ENCODE measurements at places on chromosomes 3 and 15. TPM values are rescaled to one million over a fixed set of nuclear protein-coding genes. Genes with fewer than 3 reads are reported as not detected.

GRCh38 chr3:9514956-9515355, 38.7 kb downstream of the LHFPL4 start:
- no peaks in the 10 kb centered on the region for H3K36me3 ChIP-seq
- DNase-seq = no peak
- no peak overlapping the region for H3K27ac ChIP-seq
- no peaks in the 10 kb centered on the region for H3K27me3 ChIP-seq

Gene LRRC31
- not detected for total RNA-seq

Gene SAMD7
- total RNA-seq = not detected

- H3K4me3 ChIP-seq = no peak overlapping the region
- H3K27ac ChIP-seq = no peak overlapping the region
- no peak for DNase-seq
- H3K27me3 ChIP-seq = no peaks in the 10 kb centered on the region
- no peaks in the 10 kb centered on the region for H3K36me3 ChIP-seq
These were observed 79.1 kb upstream of the TUSC7 start for GRCh38 chr3:116630494-116630893.

- H3K27me3 ChIP-seq = no peaks in the 10 kb centered on the region
- no peaks in the 10 kb centered on the region for H3K4me1 ChIP-seq
- no peak overlapping the region for H3K4me3 ChIP-seq
- H3K27ac ChIP-seq = no peak overlapping the region
- DNase-seq = no peak
These were observed 12.2 kb downstream of the CLN6 start for GRCh38 chr15:68217341-68217740.

- H3K36me3 ChIP-seq = no peaks in the 10 kb centered on the region
- no peaks in the 10 kb centered on the region for H3K4me1 ChIP-seq
- no peaks in the 10 kb centered on the region for H3K27me3 ChIP-seq
- H3K27ac ChIP-seq = no peak overlapping the region
These were observed 24.3 kb downstream of the CSPG5 start for GRCh38 chr3:47554335-47554734.

GRCh38 chr15:88664151-88664778, 25.4 kb downstream of the ISG20 start:
- H3K4me3 ChIP-seq = no peak overlapping the region
- H3K36me3 ChIP-seq = no peaks in the 10 kb centered on the region
- H3K27me3 ChIP-seq = no peaks in the 10 kb centered on the region
- no peak overlapping the region for H3K27ac ChIP-seq

Gene AKAP13
- 93.0 TPM for total RNA-seq

Gene EPHA3
- total RNA-seq = 5.0 TPM

GRCh38 chr3:1967525-1967924, 131.1 kb upstream of the CNTN4 start:
- DNase-seq = no peak
- H3K36me3 ChIP-seq = no peaks in the 10 kb centered on the region
- no peak overlapping the region for H3K27ac ChIP-seq
- no peaks in the 10 kb centered on the region for H3K27me3 ChIP-seq

DNA sequence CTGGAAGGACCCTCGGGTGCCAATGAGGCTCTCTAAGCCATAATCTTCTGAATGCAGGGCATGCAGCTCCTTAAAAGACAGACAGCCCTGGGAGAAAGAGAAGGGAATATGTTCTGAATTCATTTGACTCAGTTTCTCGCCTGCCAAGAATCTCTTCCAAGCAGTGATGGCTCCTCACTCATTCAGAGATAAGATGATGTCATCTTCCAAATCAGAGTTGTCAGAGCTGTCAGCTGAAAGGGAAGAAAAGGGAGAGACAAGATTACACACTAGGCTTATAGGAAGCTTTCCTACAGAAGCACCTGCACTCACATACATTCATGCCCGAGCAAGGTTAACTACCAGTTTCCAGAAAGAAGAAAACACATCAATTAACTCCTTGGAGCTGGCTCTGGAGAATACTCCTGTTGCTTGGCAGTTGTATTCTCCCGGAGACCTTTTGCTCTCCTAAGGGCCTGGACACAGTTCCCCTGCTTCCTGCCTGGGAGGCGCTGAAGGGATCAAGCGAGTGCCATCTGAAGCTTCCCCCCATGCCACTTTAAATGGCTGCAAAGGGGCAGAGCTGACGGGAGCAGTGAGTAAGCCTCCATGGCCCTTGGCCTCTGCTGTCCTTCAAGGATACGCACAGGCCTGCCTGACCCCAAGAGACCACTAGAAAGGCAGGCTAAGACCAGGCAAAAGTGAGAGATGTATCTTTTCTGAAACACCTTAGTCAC, 7.7 kb downstream of the RBM15B start:
- H3K4me1 ChIP-seq = peaks cover 9% of the 10 kb centered on the region
- no peaks in the 10 kb centered on the region for H3K27me3 ChIP-seq
- H3K4me3 ChIP-seq = no peak overlapping the region

DNA sequence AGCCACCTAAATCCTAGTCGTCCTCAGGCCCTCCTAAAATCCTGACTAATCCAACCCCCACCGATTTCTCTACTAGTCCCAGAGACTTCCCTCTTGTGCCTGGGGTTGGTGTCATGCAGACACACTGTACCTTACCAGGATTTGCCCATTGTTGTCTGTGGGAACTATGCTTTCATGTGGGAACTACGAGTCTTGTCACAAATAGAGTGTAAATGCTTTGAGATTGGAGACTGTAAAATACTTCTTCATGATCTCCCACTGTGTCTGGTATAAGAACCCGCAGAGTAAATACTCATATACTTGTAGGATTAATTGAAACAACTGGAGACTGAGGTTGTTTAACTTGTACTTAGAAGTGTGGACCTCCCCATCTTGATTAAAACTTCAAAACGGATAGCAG, 11.2 kb downstream of the B3GNT5 start:
- peaks cover 24% of the 10 kb centered on the region for H3K4me1 ChIP-seq
- no peak for DNase-seq
- no peak overlapping the region for H3K4me3 ChIP-seq
- no peaks in the 10 kb centered on the region for H3K36me3 ChIP-seq
- no peak overlapping the region for H3K27ac ChIP-seq
- no peaks in the 10 kb centered on the region for H3K27me3 ChIP-seq

DNA sequence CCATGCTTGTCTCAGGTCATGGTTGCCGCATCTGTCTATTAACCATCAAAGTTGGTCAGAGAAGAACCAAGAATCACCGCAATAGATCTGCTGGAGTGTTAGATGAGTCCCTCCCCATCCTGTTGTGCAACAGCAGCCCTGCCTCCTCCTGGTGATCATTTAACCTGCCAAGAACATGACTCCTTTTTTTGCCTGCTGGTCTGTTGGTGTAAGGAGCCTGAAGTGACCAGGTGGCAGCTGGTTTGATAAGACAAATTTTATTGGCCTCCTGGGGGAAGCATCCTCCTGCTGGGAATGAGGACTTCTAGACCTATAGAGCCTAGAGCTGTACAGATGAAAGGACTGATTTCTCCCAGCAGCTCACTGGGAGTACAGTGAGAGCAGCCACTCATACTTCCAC, 43.5 kb upstream of the RAF1 start:
- peak; percentile 13 for DNase-seq
- no peaks in the 10 kb centered on the region for H3K36me3 ChIP-seq
- no peak overlapping the region for H3K27ac ChIP-seq
- peaks cover 8% of the 10 kb centered on the region for H3K4me1 ChIP-seq
- peaks cover 6% of the 10 kb centered on the region for H3K27me3 ChIP-seq

- no peaks in the 10 kb centered on the region for H3K36me3 ChIP-seq
- H3K4me1 ChIP-seq = peaks cover 13% of the 10 kb centered on the region
- H3K4me3 ChIP-seq = no peak overlapping the region
- no peaks in the 10 kb centered on the region for H3K27me3 ChIP-seq
These were observed 397.6 kb downstream of the FOXP1 start for GRCh38 chr3:71185733-71186455.

DNA sequence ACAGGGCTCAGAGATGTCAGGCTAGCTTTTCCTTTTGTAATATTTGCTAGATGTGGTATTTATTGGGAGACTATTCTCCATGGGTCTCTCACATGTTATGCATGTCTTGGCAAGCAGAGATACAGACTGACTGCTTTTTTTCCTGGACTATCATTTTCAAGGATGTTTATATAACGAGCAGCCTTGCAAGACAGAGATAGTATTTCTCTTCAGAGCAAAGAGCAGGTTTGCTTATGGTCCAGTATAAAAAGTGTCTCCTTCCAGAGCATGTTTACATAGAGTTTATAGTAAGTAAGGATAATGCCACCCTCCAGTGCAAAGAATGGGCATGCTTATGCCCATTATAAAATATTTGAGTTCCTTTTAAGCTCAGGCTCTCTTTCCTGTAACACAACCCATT, 24.6 kb downstream of the GTF2E1 start:
- H3K4me3 ChIP-seq = no peak overlapping the region
- DNase-seq = no peak
- H3K4me1 ChIP-seq = peaks cover 11% of the 10 kb centered on the region
- H3K36me3 ChIP-seq = peaks cover under 1% of the 10 kb centered on the region

DNA sequence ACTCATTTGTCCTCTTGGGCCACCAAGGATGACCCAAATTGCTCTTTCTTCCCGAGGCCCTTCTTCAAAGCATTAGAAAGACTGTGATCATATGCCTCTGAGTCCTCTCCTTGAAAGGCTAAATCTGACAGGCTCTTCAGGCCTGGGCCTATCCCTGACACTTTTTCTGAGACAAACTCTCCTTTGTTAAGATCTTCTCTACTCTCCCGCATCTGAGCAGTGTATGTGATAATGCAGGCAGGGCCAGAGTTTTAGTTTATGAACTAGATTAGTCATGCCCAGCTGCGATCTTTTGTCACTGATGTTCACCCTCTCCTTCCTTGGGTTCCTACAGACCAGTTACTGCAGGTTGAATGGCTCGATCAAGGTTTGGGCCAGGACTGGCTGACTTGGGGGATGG, 39.2 kb downstream of the MASP1 start:
- peaks cover 3% of the 10 kb centered on the region for H3K27me3 ChIP-seq
- H3K4me3 ChIP-seq = no peak overlapping the region
- H3K27ac ChIP-seq = no peak overlapping the region
- no peaks in the 10 kb centered on the region for H3K4me1 ChIP-seq
- no peak for DNase-seq

GRCh38 chr3:128402319-128402718, 64.4 kb downstream of the DNAJB8 start:
- no peaks in the 10 kb centered on the region for H3K4me1 ChIP-seq
- H3K27ac ChIP-seq = no peak overlapping the region
- no peak overlapping the region for H3K4me3 ChIP-seq
- DNase-seq = no peak
- H3K27me3 ChIP-seq = no peaks in the 10 kb centered on the region
- no peaks in the 10 kb centered on the region for H3K36me3 ChIP-seq

Gene DNAJA4
- 0.14 TPM for total RNA-seq

DNA sequence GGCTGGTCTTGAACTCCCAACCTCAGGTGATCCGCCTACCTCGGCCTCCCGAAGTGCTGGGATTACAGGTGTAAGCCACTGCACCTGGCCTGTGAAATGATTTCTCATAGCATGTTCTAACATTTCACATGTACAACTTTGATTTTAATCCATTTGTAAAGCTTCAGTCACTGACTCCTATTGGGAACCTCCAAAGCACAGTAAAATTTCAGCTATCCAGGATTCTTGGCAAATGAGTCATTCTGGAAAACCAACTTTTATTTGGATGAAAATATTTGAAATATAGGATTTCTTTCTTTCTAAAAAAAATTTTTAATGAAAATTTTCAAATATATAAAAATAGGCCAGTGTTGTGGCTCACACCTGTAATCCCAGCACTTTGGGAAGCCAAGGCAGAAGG, 2.7 kb upstream of the LMAN1L start:
- H3K36me3 ChIP-seq = no peaks in the 10 kb centered on the region
- no peaks in the 10 kb centered on the region for H3K27me3 ChIP-seq
- no peak for DNase-seq
- no peak overlapping the region for H3K4me3 ChIP-seq

- no peak overlapping the region for H3K4me3 ChIP-seq
- no peak overlapping the region for H3K27ac ChIP-seq
- H3K27me3 ChIP-seq = no peaks in the 10 kb centered on the region
- no peak for DNase-seq
These were observed 338.8 kb downstream of the RBMS3 start for GRCh38 chr3:29619676-29620075.

DNA sequence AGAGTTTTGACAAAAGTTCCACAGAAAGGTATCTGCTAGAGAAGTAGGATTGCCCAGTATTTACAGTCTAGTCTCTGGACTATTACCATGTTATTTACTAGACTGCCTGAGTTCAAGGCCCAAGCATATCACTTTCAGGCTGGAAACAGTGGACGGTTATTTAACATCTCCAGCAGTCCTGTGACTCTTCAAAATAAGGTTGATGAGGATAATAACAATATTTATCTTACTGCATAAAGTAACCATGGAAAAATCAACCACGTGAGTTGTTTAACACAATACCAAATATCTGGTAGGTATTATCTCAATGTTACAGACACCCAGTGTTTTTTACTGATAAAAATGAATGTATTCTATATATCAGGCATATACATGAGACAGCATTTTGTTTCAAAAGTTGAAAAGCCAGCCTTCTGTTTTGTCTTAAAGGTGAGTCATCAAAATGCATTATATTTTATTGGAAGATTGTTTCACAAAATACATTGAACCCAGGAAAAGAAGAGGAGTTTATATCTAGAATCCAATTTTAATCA, 535.8 kb downstream of the TBL1XR1 start:
- DNase-seq = no peak
- H3K27me3 ChIP-seq = no peaks in the 10 kb centered on the region
- H3K27ac ChIP-seq = no peak overlapping the region
- H3K36me3 ChIP-seq = no peaks in the 10 kb centered on the region
- H3K4me3 ChIP-seq = no peak overlapping the region
- H3K4me1 ChIP-seq = no peaks in the 10 kb centered on the region

DNA sequence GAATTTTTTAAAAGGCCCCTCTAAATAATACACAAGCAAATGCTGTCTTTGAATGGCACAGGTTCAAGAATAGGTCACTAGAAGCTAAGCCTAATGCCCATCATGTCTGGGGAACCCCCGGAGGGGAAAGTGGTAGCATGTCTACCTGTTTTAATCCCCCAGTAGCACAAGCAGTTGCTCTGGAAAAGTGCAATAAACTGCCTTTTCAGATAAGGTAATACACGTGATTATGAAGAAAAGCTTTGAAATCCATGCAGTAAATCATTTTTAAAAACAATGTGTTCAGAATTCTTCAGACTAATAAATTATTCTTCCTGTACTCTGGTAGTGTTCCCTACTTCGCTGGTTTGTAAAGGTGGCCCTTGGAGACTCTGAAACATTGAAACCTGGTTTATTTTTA, 922.2 kb downstream of the ROBO1 start:
- H3K4me3 ChIP-seq = no peak overlapping the region
- no peak for DNase-seq
- H3K27ac ChIP-seq = no peak overlapping the region
- H3K36me3 ChIP-seq = no peaks in the 10 kb centered on the region
- H3K4me1 ChIP-seq = peaks cover 3% of the 10 kb centered on the region
- no peaks in the 10 kb centered on the region for H3K27me3 ChIP-seq

DNA sequence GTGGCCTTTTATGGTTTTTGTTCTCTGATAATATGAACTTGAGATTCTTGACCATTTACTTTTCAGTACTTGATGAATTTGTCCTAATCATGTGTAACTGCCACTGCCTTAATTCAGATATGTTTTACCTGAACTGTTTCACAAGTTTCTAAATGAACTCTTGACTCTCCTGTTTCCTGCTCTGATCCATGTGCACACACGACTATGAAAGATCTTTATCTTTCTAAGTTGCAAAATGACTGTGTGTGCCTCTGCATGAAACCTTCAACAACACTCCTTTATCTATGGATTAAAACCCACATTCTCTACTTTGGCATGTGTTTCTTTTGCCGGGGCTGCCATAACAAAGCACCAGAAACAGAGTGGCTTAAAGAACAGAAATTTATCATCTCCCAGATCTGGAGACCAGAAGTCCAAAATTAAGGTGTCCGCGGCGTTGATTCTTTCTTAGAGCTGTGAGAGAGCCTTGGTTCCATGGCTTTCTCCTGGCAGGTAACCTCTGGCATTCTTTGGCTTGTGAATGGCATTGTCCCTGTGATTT, 275.0 kb downstream of the ADAMTSL3 start:
- no peak overlapping the region for H3K27ac ChIP-seq
- no peaks in the 10 kb centered on the region for H3K36me3 ChIP-seq
- no peaks in the 10 kb centered on the region for H3K27me3 ChIP-seq
- H3K4me3 ChIP-seq = no peak overlapping the region

Gene CERS3
- not detected for total RNA-seq

Measured in astrocyte (in vitro differentiated cells and primary cell).